Suppressor macrophage (primary cell): ENCODE measurements at places on chromosomes 3 and 15.

DNA sequence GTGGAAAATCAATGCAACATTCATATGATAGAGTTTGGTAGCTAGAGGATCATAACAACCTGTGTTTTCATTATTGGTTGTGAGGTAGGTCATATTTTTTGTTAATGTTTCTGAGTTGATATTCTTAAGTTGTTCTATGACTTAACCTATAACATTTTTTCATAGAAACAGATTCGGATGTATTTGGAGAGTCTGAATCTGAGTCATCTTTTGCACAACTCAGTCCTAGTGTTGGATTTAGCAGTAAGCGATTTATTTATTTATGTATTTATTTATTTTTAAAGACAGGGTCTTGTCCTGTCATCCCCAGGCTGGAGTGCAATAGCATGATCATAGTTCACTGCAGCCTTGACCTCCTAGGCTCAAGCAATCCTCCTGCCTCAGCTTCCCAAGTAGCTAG is 292.8 kb upstream of the ZNF717 start:
- DNase-seq, result no peak

DNA sequence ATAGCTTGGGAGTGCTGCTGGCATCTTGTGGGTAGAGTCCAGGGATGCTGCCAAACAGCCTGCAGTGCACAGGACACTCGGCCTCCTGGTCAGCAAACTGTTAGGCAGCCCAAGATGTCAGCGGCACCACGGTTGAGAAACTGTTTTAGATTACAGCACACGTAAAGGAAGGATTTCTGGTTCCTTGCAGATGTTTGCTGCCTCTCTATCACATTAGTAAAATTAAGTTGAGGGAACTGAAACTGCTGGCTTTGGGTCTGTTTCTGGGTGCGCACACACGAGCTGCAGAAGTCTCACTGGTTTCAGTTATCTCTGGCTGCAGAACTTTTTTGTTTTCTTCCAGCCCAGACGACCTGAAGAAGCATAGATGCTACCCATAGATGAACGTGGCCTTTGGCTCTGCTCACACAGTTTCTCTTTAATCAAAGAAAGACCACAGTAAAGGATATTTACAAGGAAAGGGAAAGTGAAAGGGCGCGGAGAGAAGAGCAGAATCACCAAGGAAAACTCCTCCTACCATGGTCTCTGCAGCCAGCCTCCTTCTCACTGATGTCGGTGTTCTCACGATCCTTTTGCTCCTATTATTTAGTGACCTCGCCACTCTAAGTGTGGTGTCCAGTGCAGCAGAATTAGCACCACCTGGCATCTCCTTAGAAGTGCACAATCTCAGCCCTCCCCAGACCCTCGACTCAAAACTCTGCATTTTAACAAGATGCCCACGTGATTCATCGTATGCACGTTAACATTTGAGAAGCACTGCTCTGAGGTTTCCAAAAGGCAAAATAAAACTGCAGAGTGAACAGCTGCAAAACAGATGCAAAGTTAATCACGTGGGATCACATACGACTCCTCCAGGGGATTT is 50.6 kb upstream of the AKAP13 start:
- peak; percentile 75 for DNase-seq

- no peak for DNase-seq
Measured at GRCh38 chr3:64653101-64653500, 34.7 kb downstream of the ADAMTS9 start.

GRCh38 chr15:95880031-95880570 is 450.4 kb upstream of the NR2F2 start:
- DNase-seq, result no peak

DNA sequence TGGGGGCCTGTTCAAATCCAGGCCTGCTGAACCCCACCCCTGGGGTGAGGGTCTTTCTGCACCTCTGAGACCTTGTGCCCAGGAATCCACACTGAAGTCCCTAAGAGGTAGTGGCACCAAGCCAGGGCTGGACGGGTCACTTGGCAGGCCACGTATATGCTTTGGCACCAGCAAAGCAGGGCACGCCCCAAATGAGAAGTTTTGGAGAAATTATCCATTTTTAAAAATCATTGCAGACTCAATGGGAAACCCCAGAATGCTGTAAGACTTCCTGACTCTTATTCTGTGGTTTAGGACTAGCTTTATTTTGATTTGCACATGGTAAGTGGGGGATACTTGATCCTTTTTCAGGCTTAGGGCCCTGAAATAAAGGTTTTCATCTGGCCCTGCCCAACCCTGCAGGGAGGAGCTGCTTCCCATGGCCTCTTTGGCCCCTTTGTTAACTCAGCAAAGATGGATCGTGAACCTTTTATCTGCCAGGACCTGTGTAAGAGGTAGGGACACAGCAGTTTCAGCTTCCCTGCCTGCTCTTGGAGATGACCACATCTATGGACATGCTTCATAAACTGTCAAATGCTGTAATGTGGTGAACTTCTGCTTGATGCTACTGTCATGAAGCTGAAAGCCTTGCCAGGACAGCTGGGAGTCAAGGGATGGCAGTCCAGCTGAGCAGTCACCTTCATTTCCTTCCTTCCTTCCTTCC is 88.0 kb downstream of the HMG20A start:
- DNase-seq, result peak; percentile 27

DNA sequence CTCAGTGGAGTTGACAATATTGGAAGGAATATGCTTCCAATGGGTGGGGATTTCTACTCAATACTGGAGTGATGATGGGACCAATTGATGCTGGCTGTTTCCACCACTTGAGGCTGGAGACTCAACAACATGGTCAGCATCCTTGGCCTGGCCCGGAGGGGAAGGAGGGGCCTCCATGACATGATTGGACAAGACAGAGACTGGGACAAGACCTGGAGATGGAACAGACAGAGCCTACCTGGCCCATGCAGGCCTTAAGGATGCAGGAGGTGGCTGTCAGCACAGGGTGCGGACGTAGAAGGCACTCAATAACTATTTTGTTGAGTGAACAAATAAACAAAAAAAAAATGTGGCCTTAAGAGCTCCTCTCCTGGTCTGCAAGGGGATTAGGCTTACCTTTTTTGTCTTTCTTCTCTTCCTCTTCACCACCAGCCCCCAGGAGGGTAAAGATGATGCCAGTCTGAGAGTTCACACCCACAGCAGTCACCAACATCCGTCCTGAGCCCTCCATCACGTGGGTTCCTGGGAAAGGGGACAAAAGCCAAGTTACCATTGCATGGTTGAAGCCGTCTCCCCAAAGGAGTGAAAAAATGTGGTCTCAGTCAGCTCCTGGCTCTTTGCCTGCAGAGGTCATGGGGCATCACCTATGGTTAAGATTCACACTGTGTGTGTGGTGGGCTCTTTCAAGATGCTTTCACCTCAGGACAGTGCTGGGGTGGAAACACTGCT is 67.1 kb upstream of the SEC13 start:
- no peak for DNase-seq

DNA sequence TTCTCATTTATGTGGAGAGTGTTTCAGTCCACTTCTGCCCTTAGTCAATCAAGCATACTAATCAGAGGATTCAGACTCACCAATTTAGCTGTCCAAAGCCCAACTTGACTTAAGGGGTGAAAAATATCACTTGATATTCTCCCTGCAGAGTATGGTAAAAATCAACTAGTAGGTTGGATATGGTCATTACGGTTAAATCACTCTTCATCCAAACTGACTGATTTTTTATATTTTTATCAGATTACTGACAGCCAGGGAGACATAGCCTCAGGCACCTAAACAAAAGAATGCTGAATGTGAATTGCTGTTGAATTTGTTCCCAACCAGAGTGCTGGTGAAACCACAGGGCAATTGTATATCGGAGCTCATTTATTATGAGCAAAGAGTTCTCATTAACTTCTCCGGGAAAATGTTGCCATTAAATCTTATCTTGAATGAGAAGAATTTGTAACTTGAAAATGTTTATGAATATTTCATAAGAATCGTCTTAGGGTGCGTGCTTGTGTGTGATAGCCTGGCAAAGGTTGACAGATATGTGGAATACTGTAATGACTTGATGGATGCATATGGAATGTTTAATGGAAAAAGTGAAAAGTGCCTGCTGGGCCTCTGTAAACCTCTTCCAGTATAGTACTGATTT is 411.2 kb downstream of the NAALADL2 start:
- no peak for DNase-seq

DNA sequence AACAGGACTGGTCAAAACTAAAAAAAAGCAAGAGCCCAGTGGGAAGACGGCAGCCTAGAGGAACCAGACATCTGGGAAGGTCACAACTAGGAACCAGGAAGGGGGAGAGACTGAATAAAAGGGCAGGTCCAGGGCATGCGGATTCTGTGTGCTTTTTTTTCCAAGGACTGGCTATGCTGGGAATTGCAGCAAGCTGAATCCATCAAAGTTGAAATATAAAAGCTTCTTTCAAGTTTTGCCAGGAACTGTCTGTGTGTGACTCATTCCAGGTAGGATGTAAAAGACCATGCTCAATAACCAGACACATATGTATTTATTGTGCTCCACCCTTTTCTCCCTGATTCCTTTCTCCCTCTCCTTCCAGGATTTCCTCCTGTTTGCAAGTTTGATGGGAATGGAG is 47.9 kb upstream of the CCDC80 start:
- DNase-seq, result no peak

- peak; percentile 95 for DNase-seq
Measured at GRCh38 chr3:44729384-44729910, at the start of gene ZNF501. ZNF501 (plus strand) TSS chr3:44729635; CDS start chr3:44734422, 4,787 bp downstream.

DNA sequence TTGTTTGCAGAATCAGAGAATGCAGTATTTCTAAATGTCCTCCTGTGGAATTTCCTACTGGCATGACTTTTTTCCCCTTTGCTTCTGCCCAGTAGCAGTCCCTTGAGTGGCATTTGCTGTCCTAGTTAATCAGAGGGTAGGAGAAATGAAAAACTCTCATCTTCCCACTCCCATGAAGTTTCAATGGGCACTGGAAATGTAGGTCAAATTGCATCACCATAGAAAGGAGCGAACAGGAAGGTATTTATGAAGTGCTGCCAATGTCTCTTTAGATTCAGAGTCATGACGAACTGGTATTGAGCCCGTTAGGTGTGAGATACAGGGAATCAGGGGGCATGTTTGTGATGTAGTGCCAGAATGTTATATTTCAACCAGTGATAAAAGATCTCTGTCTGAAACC is 23.2 kb downstream of the ATXN7 start:
- no peak for DNase-seq

- DNase-seq, result peak; percentile 67
Measured at GRCh38 chr3:23490459-23490858, 287.3 kb downstream of the UBE2E2 start.

GRCh38 chr3:104892044-104892443 is 474.7 kb upstream of the ALCAM start:
- DNase-seq, result no peak

DNA sequence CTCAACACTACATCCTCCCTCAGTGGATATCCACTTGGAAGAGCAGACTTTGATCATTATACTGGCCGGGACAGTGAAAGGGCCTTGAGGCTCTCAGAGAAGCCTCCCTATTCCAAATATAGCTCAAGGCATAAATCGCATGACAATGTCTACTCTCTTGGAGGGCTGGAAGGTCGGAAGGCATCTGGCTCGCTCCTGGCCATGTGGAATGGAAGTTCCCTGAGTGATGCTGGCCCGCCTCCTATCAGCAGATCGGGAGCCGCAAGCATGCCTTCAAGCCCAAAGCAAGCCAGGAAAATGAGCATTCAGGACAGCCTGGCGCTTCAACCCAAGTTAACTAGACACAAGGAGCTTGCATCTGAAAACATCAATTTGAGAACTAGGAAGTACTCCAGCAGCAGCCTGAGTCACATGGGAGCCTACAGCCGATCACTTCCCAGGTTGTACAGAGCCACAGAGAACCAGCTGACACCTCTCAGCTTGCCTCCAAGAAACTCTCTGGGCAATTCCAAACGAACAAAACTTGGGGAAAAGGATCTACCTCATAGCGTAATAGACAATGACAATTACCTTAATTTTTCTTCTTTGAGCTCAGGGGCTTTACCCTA is 25.4 kb downstream of the PHLDB2 start:
- no peak for DNase-seq

DNA sequence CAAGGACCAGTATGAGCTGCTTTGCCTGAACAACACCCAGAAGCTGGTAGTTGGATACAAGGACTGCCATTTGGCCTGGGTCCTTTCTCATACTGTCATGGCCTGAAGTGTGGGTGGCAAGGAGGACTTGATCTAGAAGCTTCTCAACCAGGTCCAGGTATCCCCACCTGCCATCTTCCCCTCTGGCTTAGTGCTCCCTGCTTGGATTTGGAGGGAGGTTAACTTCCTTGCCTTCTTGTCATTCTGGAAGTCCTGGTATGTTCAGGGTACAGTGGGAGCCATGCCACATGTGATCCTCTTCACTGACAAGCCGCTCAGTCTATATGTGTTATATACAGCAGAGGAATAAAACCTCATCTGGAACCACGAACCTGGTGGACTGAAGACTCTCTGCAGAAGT is 37.7 kb upstream of the TOPBP1 start:
- DNase-seq, result no peak

GRCh38 chr15:56817321-56818080 is 84.2 kb upstream of the ZNF280D start:
- no peak for DNase-seq

DNA sequence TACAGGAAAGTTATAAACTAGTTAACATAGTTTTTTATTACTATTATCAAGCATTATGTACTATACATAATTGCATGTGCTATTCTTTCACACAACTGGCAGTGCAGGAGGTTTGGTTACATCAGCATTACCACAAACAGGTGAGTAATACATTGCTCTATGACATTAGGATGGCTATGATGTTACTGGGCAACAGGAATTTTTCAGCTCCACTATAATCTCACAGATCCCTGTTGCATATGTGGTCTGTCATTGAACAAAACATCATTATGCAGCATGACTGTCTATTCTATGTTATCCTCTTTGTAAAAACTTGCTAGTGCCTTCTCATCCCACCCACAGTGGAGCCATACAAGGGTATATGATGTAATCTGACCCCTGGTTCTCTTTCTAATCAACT is 36.5 kb upstream of the PDZRN3 start:
- no peak for DNase-seq

GRCh38 chr3:131804565-131805133 is 230.2 kb downstream of the CPNE4 start:
- DNase-seq, result no peak

GRCh38 chr15:61195116-61196002 is 33.7 kb downstream of the RORA start:
- DNase-seq, result peak; percentile 62
